ENCODE measurements at places on chromosomes 1 and 21.

DNA sequence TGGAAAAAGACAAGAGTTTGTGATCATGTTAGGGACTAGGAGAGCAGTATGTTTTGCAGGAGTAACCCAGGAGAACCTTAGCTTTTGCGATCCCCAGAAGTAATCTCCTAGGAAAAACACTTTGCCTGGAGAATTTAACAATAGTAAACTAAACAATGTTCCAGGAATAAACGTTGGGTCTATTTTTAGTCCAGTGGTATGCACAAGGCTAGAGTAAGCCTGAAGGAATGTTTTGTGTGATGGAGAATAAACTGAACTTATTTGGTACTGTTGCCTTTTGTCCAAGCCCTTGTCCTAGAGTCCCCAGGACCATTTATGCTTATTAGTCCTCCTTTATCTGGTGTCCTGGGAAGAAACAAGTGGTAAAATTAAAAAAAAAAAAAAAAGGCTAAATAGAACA is 28.7 kb upstream of the RGS5 start:
- no peak for DNase-seq

DNA sequence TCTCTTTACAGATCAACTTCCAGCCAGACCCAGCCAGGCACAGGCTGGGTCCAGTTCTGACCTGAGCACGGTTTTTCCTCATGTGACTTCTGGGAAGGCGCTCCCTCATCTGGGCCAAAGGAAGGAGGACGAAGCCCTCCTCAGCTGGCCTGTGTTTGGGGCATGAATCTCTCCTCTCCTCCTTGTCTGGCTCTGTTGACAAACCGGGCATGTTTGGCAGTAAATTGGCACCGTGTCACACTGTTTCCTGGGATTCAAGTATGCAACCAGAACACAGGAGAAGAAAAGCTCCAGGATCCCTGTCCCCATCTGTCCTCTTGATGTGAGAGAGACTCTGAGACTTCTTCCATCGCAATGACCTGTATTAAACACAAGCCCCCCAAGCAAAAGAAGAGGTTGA is 18.3 kb downstream of the NECAP2 start:
- no peak for DNase-seq

- DNase-seq = no peak
Observed at GRCh38 chr1:8503842-8504241, 185.9 kb downstream of the SLC45A1 start.

GRCh38 chr21:42306366-42307035 is 8.7 kb downstream of the TFF3 start:
- no peak for DNase-seq

- DNase-seq = no peak
Observed at GRCh38 chr21:15370462-15370975, 305.7 kb upstream of the NRIP1 start.

DNA sequence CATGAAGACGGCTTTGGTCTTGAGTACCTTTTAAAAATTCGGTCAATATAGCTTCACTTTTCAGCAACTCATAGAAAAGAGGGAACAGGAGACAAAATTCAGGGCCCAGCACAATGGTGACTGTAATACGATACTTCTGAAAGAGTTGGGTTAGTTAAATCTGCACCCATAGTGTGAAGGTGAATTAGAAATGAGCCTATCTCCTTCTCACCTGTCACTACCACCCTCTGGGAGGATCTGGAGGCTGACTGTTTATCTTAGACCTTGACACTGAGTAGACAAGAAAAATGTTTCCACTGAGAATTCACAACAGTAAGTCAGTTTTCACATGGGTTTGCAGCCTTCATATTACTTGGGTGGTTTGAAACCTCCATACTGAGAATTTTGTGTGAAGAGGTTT is 57.9 kb upstream of the HMGB4 start:
- no peak for DNase-seq

DNA sequence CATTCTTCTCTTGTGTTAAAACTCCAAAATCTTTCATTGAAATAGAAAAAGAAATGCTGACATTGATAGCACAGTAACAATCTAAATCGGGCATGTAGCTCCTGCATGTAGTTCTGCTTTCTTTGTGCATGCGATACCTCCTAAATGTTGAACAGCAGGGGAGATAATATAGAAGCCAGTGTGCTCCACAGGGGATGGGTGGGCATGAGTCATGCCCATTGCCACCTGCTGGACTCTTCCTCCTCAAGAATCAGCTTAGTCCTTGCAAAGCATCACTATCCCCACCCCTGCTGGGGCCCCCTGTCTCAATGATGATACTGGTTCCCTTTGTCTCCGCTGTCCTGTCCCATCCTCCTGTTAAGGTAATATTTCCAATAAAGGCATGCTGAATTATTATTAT is 203.0 kb downstream of the RWDD3 start:
- no peak for DNase-seq

DNA sequence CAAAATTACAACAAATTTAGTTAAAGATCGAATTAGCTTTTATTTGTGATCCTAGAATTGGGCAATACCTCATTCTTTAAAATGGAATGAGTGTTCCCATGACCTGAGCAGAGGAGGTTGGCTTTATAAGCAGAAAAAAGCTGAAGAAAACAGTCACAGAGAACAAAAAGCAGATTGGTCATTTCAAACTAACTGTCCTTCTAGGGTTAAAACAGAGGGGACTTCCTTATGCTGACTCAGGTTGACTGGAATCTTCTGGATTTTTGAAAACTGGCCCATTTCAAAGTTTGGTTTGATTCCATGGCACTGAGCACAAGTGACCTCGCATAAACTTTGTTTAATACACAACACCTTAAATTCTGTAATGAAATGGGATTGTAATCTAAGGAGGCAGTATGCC is 17.6 kb downstream of the NFASC start:
- no peak for DNase-seq

DNA sequence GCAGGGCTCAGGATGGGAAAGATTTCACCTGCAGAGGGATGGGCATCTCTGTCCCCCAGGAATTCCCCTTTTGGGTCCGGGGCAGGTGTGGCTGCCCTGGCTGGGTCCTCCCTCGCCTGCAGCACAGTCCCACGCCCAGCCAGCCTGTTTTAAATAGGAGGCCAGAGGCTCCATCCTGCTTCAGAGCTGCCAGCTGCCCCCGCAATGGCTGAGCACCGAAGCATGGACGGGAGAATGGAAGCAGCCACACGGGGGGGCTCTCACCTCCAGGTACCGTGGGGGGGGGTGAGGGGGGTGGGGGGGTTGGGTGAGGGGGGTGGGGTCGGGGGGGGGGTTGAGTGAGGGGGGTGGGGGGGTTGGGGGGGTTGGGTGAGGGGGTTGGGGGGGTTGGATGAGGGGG is 3.6 kb downstream of the SCNN1D start:
- DNase-seq = no peak

GRCh38 chr21:15840406-15840805 is 110.6 kb downstream of the USP25 start:
- no peak for DNase-seq

DNA sequence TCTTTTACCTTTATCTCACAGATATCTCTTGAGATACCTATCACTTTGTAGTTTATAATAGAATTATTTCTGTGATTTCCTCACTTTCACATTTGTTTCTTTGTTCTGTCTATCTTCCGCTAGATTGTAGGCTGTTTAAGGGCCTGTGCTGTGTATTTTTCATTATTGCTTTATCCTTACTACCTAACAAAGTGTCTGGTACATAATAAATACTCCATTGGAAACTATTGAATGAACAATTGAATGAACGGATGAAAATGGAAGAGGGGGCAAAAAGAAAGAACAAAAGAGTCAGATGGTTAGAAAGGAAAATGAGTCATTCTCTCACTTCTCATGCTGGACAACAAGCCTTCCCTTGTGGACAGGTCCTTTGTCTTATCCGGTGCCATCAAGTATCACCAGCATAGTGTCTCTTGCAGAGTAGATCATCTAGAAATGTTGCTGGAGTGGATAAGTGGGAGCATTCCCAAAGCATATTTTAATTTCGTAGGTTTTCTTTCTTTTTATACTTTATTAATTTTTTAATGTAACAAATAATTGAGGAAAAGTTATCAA is 159.8 kb downstream of the NEK7 start:
- DNase-seq = no peak

DNA sequence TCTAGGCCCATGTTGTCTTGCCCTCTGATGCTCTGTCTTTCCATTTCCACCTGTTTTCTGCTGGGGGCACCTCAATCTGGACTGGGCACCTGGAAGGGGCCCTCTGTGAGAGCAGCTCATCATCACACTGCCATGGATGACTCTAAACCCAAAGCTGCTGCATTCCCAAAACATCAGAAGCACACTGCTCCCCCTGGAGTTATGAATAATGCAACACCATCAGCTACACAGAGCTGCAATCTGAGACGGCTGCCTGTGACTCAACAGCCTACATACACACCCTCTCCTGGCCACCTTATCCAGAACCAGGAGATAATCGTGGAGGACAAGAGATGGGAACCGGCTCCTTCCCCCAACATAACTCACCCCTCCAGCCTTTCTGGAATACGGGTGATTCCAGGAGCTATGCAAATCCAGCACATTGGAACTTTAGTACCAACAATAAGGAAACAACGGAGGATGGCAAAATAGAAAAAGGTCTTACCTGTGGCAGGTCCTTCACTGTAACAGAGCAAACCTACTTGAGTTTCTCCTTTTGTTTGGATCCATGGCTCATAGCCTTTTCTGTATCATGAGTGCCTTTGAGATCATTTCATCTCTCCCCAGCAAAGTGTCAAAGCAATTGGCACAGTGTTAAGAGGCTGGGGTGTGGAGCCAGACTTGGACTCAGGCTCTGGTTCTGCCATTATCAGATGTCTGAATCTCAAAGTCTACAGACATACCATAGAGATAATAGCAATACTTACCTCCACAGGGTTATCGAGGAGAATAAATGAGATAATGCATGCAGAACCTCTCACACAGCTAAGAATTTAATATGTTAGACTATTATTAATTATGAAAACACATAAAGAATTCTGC is 29.3 kb downstream of the AK2 start:
- DNase-seq = no peak

GRCh38 chr1:217527151-217527550 is 103.7 kb downstream of the GPATCH2 start:
- no peak for DNase-seq

DNA sequence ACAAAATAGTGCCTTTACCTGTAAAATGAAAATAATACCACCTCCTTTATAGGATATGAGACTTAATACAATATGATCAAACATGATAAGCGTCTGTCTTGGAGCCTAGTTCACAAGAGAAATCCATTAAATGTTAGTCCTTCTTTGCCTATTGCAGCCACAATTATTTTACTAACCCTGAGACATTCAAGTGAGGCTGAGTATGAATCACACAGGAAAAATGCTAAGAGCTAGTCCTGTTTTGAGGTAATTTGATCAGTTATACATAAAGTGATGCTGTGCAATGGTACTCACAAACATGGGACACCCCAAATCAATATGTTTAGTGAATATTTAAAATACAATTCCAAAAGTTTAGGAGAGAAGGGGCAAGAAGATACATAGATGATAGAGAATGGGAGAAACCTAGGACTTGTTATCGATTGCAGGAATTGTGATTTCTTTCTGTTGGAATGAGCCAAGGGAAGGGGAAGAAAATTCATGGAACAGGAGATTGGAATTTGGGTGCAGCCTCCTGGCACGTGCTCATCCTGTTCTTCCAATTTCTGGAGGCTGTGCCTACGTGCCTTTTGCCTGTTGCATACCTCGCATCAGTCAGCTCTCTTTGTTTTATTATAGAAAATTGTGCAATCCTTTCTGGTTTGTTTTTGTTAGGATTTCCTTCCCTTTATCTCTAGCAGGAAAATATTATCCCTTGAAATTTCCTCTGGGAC is 39.9 kb upstream of the BACH1 start:
- no peak for DNase-seq

GRCh38 chr1:89429062-89429461 is 65.2 kb downstream of the GBP6 start:
- DNase-seq = no peak
